ENCODE measurements at places on chromosomes 5 and 9. TPM values are rescaled to one million over a fixed set of nuclear protein-coding genes. Genes with fewer than 3 reads are reported as not detected.

- DNase-seq: no peak
Measured at GRCh38 chr9:128390150-128390812, 19.1 kb downstream of the URM1 start.

DMRT3 gene
- total RNA-seq: 0.34 TPM

- no peak for DNase-seq
Measured at GRCh38 chr5:130335117-130335516, 430.9 kb downstream of the CHSY3 start.

PCDHAC2 gene
- 0.48 TPM for total RNA-seq

DNA sequence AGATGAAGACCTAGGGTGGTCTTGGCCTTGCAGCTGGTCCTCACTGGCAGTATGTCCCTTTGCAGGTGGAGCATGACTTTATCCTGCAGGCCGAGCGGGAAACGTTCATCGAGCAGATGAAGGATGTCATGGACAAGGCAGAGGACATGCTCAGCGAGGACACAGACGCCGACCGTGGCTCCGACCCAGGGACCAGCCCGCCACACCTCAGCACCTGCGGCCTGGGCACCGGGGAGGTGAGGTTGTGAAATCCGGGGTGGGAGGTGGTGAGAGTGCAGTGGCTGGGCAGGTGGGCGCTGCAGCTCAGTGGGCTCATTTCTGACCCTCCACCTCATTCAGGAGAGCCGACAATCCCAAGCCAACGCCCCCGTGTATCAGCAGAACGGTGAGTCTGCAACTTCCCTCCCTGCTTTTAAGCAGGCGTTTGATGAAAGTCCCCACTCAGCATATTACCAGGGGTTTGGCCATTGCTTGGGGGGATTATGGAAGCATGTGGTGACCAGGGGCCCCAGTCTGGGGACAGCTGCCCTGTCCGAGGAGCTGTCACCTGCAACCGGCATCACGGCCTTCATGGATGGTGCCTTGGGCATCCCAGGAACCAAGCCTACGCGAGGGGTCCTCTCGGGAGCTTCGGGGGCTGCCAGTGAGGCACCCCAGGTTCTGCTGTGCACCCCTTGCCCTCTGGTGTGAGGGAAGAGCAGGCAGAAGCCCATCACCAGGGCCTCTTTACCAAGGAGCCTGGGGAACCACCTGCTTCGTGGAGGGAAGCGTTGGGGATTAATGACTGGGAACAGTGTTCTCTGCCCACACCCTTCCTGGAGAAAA lies 84.0 kb downstream of the WNK2 start:
- DNase-seq: no peak

- DNase-seq: no peak
Measured at GRCh38 chr9:71980266-71981190, 69.1 kb downstream of the C9orf85 start.

SLC22A4 gene
- 2.3 TPM for total RNA-seq

GIN1 gene
- total RNA-seq: 6.3 TPM

GRCh38 chr5:81893961-81894360 lies 77.9 kb upstream of the ATG10 start:
- no peak for DNase-seq

- no peak for DNase-seq
Measured at GRCh38 chr9:37953206-37953774, 49.4 kb upstream of the SLC25A51 start.

DNA sequence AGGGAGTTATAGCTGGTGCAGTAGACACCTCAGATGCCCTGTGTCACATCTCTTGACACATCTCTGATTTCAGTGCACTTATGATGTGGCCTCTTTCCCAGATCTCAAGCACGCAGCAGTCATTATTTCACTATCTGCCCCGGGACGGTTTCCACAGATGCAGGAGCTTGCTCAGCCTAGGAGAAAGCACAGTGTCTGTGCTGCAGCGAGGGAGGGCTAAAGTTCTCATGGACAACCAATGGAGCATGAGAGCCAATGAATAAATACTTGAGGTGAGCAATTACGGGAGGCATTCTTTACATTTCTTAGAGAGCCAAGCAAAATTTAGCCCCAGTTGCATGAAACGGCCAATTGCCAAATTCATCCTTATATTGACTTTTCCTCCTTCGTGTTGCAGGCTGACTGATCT lies 7.4 kb upstream of the MOB3B start:
- DNase-seq: no peak
